ENCODE measurements at places on chromosomes 6 and 20. TPM values are rescaled to one million over a fixed set of nuclear protein-coding genes. Genes with fewer than 3 reads are reported as not detected.

The VWA7 gene
- 1.3 TPM for total RNA-seq

- no peak for DNase-seq
- H3K27me3 ChIP-seq: no peaks in the 10 kb centered on the region
- no peak overlapping the region for H3K4me3 ChIP-seq
- no peaks in the 10 kb centered on the region for H3K36me3 ChIP-seq
- H3K27ac ChIP-seq: peak overlapping the region; percentile 52
These were observed 17.1 kb downstream of the REPS1 start for GRCh38 chr6:138970856-138971425.

- H3K36me3 ChIP-seq: peaks cover 36% of the 10 kb centered on the region
- DNase-seq: no peak
- H3K27ac ChIP-seq: no peak overlapping the region
- H3K4me1 ChIP-seq: peaks cover 4% of the 10 kb centered on the region
- no peak overlapping the region for H3K4me3 ChIP-seq
These were observed 161.0 kb downstream of the INSM1 start for GRCh38 chr20:20528861-20529260.

DNA sequence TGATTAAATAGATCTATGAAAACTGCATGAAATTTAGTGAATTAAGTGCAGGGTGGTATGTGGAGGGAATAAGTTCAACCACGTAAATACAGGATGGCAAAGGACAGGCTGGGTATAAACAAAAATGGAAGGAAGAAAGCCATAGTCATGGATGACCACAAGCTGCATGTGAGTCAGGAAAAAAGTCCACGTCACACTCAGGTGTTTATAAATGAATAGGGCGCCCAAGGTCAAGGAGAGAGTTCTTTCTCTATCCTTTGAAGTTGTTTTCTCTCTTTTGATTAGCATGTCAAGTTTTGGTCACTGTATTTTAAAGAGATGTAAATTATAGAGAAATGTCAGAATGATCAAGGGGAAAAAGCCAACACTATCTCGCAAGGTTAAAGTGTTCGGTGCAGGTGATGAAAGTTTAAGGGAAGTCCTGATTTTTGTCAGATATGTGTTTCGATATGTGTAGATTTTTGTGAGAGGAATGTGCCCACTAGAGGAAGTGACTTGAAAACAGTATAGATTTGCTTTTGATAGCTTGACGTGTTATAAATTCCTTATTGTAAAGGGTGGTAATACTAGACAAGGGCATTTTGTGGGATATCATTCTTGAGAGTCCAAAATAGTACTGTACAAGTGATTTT lies 58.7 kb downstream of the MAP3K4 start:
- no peak overlapping the region for H3K4me3 ChIP-seq
- peaks cover 13% of the 10 kb centered on the region for H3K36me3 ChIP-seq
- peaks cover 6% of the 10 kb centered on the region for H3K4me1 ChIP-seq
- no peak for DNase-seq
- H3K27me3 ChIP-seq: no peaks in the 10 kb centered on the region

The GLP1R gene
- total RNA-seq: not detected

- no peaks in the 10 kb centered on the region for H3K36me3 ChIP-seq
- H3K4me3 ChIP-seq: no peak overlapping the region
- no peak overlapping the region for H3K27ac ChIP-seq
These were observed 13.0 kb downstream of the DYNLT2 start for GRCh38 chr6:169738204-169738975.

The SMLR1 gene
- not detected for total RNA-seq

The DEFB124 gene
- not detected for total RNA-seq

The CD40 gene
- 30.6 TPM for total RNA-seq

GRCh38 chr6:41801380-41801779 lies 13.9 kb downstream of the TOMM6 start:
- no peaks in the 10 kb centered on the region for H3K4me1 ChIP-seq
- peaks cover 27% of the 10 kb centered on the region for H3K36me3 ChIP-seq
- H3K27me3 ChIP-seq: no peaks in the 10 kb centered on the region
- no peak overlapping the region for H3K4me3 ChIP-seq

- no peak overlapping the region for H3K4me3 ChIP-seq
- peaks cover 22% of the 10 kb centered on the region for H3K36me3 ChIP-seq
- no peaks in the 10 kb centered on the region for H3K27me3 ChIP-seq
- no peak overlapping the region for H3K27ac ChIP-seq
- DNase-seq: no peak
These were observed 12.8 kb downstream of the PFDN4 start for GRCh38 chr20:54220722-54221121.

The ANGPT4 gene
- 0.72 TPM for total RNA-seq

DNA sequence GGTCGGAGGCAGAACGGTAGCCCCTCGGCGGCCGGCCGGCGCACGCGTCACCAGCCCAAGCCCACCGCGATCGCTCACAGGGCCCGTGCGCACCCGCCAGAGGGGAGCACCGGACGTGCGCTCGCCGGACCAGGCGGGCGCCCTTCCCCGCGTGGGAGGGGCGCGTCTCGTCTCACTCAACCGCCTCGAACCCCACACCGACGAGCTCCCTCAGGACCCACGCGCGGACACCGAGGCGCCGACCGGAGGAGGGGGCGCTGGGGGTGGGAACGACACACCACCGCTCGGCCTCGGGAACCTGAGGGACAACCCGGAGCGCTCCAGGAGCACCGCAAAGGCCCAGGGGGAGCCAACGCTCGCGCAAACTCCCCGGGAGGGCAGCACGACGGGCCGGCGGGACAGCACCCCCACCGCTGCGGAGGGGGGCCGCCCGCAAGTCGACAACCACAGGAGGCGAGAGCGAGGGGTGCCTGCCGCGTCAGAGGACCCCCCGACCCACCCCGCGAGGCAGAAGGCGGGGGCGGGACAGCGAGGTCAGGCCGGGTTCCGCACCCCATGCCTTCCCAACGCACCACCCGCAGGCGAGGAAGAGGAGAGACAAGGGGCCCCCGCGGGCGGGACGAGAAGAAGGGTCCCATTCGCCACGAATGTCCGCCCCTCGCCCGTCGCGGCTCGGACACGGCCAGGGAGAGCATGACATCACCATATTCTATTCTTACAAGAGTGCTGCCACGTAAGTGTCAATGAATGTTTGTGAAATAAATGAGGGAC lies 512.7 kb upstream of the ZNF337 start:
- no peaks in the 10 kb centered on the region for H3K36me3 ChIP-seq
- peaks cover 52% of the 10 kb centered on the region for H3K27me3 ChIP-seq
- DNase-seq: peak; percentile 47
- H3K4me3 ChIP-seq: peak overlapping the region; percentile 44
- H3K27ac ChIP-seq: no peak overlapping the region

The IL20RA gene
- total RNA-seq: 64.4 TPM

- H3K4me1 ChIP-seq: no peaks in the 10 kb centered on the region
- H3K36me3 ChIP-seq: no peaks in the 10 kb centered on the region
- no peak overlapping the region for H3K27ac ChIP-seq
- DNase-seq: no peak
- H3K4me3 ChIP-seq: no peak overlapping the region
These were observed 139.8 kb downstream of the KHDC1L start for GRCh38 chr6:73085443-73085871.

The TRIM10 gene
- total RNA-seq: 1.3 TPM

- H3K4me3 ChIP-seq: no peak overlapping the region
- H3K36me3 ChIP-seq: peaks cover 15% of the 10 kb centered on the region
- H3K4me1 ChIP-seq: no peaks in the 10 kb centered on the region
- H3K27ac ChIP-seq: no peak overlapping the region
These were observed 82.4 kb downstream of the ZNF292 start for GRCh38 chr6:87237804-87238203.

GRCh38 chr6:126376682-126377081 lies 36.8 kb downstream of the CENPW start:
- no peak overlapping the region for H3K27ac ChIP-seq
- no peaks in the 10 kb centered on the region for H3K36me3 ChIP-seq
- no peaks in the 10 kb centered on the region for H3K4me1 ChIP-seq
- H3K4me3 ChIP-seq: no peak overlapping the region
- no peaks in the 10 kb centered on the region for H3K27me3 ChIP-seq
- DNase-seq: no peak

- H3K4me1 ChIP-seq: peaks cover 14% of the 10 kb centered on the region
- H3K27ac ChIP-seq: no peak overlapping the region
- DNase-seq: no peak
- H3K4me3 ChIP-seq: peak overlapping the region; percentile 19
These were observed 20.5 kb downstream of the COL9A1 start for GRCh38 chr6:70282312-70282918.

DNA sequence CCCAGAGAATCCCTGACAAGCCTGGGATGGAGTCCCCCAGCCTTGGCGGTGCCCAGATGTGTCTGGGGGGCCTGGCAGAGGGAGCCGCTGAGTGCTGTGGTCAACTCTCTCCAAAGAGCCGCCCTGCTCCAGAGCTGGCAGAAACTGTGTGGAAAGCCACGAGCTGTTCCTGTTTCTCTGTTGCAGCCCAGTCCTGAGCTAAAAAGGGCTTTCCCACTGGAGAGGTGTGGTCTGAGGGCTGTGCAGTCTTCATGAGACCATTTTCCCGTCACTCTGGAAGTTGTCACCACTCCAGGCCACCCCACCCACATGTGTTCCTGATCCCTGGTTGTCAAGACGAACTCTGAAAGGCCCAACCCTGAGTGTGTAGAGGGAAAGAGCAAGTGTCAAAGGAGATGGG lies 99.7 kb upstream of the KCNK16 start:
- H3K27ac ChIP-seq: peak overlapping the region; percentile 82
- peak; percentile 88 for DNase-seq
- no peaks in the 10 kb centered on the region for H3K36me3 ChIP-seq
- H3K4me3 ChIP-seq: no peak overlapping the region
- no peaks in the 10 kb centered on the region for H3K27me3 ChIP-seq
- peaks cover 45% of the 10 kb centered on the region for H3K4me1 ChIP-seq

- no peaks in the 10 kb centered on the region for H3K27me3 ChIP-seq
- H3K4me3 ChIP-seq: peak overlapping the region; percentile 90
- peak overlapping the region; percentile 96 for H3K27ac ChIP-seq
- DNase-seq: no peak
- H3K4me1 ChIP-seq: peaks cover 34% of the 10 kb centered on the region
These were observed 1.4 kb downstream of the FYN start for GRCh38 chr6:111871725-111872400.

DNA sequence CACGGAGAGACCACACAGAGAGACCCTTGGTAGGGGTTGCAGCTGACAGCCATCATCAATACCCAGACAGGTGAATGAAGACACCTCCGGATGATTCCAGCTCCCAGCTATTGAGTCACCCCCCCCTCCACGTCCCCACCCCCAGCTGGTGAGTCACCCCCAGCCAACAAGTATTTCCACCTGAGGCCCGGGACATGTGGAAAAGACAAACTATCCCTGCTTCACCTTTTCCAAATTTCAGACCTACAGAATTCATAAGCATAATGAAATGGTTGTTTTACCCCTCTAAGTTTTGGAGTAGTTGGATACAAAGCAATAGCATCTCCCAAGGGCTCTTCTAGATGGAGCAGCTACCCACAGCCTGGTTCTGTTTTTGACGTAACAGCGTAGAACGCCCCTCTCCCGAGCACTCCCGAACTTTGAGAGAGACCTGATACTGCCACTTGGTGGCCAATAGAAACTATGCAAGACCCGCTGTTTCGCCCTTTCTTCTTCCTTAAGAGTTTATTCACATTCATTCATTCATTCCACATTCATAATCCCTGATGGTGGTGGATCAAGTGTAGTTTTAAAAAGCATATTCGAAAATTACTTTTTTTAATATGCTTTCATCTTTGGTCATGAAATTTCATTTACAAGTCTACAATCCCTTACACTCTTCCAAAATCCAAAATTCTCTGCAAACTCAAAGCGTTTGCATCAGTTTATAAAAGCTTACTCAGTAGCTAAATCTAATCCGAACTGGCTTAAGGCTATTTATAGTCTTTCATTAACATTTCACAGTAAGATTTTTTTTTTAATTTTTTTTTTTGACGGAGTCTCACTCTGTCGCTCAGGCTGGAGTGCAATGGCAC lies 15.1 kb upstream of the PPP1R16B start:
- H3K36me3 ChIP-seq: no peaks in the 10 kb centered on the region
- no peaks in the 10 kb centered on the region for H3K4me1 ChIP-seq
- H3K27me3 ChIP-seq: no peaks in the 10 kb centered on the region
- no peak for DNase-seq

The SLPI gene
- total RNA-seq: 632 TPM

The IL17F gene
- not detected for total RNA-seq

GRCh38 chr6:47483853-47484546 lies 6.4 kb downstream of the CD2AP start:
- no peaks in the 10 kb centered on the region for H3K27me3 ChIP-seq
- DNase-seq: no peak
- no peak overlapping the region for H3K27ac ChIP-seq
- no peak overlapping the region for H3K4me3 ChIP-seq
- H3K4me1 ChIP-seq: peaks cover 59% of the 10 kb centered on the region

DNA sequence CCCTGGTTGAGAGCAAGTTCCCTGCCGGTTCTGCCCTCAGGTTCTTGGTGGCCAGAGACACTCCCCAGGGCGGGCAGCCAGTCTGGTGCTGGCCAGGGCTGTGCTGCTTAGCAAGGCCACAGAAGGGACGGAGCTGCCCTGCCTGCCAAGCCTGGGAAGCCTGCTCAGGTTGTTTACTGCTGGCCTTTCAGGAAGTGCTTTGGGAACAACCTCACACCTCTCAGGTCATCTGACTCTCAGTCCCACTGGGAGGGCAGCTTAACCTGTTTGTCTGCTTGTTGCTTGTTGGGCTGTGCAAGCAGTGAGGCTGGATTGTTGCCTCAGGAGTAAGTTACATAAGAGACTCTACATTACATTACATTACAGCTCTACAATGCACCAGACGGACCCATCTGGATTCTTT lies 75.8 kb upstream of the AFDN start:
- H3K4me3 ChIP-seq: peak overlapping the region; percentile 20
- peak overlapping the region; percentile 77 for H3K27ac ChIP-seq
- H3K36me3 ChIP-seq: no peaks in the 10 kb centered on the region
- H3K4me1 ChIP-seq: peaks cover 25% of the 10 kb centered on the region
- peak; percentile 79 for DNase-seq

Data from suprapubic skin (tissue), 4 donors.